ENCODE measurements at places on chromosomes 7 and 10.

DNA sequence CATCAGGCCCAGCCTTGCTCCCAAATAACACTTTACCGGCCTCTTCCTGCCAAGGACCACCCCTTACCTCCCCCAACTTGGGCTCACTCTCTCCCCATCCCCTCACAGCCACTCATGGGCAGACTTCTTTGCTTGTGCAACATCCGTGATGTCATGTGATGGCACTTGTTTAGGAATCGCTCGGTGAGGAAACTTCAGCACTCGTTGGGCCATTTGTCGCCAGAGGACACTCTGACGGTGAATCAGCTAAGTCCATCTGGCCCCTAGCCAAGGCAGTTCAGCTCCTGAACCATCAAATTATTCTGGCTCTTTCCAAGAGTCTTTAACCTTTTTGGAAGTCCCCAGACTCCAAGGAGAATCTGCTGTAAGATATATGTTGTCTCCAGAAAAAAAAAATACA lies 19.2 kb downstream of the BTBD16 start:
- DNase-seq, result no peak

- peak; percentile 32 for DNase-seq
Measured at GRCh38 chr10:104925232-104925851, 284.3 kb downstream of the SORCS3 start.

- DNase-seq, result no peak
Measured at GRCh38 chr7:120852700-120853099, 5.2 kb downstream of the TSPAN12 start.

DNA sequence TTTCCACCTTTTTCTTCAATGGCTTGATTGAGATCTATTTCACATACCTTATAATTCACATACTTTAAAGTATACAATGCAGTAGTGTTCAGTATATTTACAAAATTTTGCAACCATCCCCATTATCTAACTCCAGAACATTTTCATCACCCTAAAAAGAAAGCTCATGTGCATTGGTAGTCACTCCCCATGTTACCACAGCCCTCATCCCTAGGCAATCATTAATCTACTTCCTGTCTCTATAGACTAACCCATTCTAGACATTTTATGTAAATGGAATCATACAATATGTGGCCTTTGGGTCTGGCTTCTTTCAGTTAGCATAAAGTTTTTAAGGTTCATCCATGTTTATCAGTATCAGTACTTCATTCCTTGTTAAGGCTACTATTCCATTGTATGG lies 214.2 kb downstream of the WDR11 start:
- no peak for DNase-seq

DNA sequence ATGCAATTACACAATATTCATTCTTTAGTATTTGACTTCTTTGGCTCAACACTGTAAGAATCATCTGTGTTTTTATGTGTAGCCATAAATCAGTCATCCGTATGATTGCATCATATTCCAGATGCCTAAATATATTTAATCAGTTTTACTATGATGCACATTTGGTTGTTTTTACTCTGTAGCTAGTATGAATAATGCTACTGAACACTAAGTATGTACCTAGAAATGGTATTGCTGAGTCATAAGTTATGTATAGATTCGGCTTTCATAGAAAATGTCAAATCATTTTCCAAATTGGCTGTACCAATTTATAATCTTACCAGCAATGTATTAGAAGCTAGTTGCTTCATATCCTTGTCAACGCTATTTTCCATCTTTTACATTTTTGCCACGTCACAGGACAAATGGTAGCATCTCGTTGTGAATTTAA lies 197.3 kb upstream of the PLXNA4 start:
- peak; percentile 35 for DNase-seq

DNA sequence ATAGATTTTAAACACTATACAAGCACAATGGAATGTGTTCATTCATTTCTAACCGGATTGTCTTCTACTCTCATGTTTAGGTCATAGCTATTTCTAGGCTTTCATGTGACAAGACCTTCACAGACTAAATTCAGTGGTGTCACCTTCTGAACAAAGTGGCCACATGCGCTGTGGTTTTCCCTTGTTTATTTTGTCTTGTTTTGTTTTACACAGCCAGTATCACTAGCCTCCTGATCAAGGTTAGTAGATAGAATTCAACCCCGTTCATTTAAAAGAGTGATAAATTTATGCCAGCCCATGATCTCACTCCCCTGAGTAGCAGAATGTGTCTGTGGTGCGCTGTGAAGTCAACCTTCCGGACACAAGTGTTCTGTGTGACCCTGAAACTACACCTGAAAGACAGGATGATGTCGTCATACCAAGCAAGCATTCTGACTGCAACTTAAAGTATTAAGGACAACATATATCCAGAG lies 209.1 kb downstream of the CREB5 start:
- no peak for DNase-seq
